ENCODE measurements at places on chromosomes 5 and 9. TPM values are rescaled to one million over a fixed set of nuclear protein-coding genes. Genes with fewer than 3 reads are reported as not detected.

DNA sequence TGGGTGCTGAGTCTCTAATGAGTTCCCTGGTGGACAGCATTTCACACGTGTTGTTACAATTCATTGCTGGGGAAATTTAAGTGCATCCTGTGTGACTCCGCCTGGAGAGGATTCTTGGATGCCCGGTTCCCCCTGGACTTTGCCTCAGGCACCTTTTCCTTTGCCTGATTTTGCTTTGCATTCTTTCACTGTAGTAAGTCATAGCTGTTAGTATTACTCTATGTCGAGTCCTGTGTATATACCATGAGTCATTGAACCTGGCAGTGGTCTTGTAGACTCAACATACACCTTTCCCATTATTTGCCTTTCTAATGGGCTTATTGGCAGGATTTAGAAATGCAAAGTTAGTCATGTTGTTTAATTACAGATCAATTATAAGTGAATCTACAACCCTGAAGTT, 81.9 kb upstream of the DHFR start:
- no peak for DNase-seq
- no peaks in the 10 kb centered on the region for H3K36me3 ChIP-seq
- H3K27me3 ChIP-seq = no peaks in the 10 kb centered on the region
- no peaks in the 10 kb centered on the region for H3K4me1 ChIP-seq
- H3K27ac ChIP-seq = no peak overlapping the region

DNA sequence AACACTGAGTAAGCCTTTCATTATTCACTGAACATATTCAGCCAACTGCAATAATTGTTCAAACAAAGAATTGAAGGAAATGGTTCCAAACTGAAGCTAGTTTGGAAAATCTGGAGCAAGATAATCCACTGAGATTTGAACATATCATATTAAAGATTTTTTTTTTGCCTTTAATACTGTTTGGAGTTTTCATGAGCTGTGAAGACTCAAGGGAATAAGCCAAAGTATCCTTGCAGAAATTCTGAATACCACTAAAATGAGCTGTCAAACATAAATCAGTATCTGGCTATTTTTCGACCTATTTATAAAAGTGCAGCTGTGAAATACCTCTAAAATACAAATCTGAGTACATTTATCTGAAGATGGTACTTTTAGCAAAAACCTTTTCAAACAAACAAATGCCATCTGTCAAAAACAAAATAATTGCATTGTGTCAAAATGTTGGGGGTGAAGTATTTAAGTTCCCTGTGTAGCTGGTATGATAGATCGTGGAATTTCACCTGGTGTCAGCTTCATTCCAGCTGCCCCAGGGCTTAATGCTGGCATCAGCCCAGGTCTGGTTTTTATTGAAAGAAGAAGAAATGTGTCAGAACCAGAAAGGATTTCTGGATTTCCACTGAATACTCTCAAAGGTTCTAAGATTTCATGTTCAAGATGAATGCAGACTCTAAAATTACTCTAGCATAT, 149.0 kb upstream of the GRAMD2B start:
- no peak overlapping the region for H3K27ac ChIP-seq
- H3K4me1 ChIP-seq = no peaks in the 10 kb centered on the region
- DNase-seq = no peak
- H3K36me3 ChIP-seq = no peaks in the 10 kb centered on the region
- H3K4me3 ChIP-seq = no peak overlapping the region

DNA sequence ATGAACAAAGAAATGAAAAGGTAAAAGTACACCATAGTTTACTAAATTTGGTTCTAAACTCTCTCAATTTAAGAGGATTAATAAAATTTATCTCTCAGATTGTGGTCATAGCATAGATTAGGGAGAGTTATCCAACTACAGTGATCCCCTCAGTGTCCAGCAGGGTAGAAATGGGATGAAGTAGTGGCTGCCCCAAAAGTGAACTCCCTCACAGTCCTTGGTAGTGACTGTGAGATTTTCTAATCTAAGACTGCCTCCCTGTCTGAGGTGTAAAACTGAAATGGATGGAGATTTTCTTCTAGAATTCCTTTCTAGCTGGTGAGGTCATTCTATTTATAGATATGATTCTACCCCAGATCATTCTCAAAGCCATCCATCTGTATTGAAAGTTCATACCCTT, 455.5 kb downstream of the ACTL7B start:
- no peak for DNase-seq
- H3K27me3 ChIP-seq = no peaks in the 10 kb centered on the region
- no peak overlapping the region for H3K27ac ChIP-seq
- H3K4me1 ChIP-seq = no peaks in the 10 kb centered on the region

DNA sequence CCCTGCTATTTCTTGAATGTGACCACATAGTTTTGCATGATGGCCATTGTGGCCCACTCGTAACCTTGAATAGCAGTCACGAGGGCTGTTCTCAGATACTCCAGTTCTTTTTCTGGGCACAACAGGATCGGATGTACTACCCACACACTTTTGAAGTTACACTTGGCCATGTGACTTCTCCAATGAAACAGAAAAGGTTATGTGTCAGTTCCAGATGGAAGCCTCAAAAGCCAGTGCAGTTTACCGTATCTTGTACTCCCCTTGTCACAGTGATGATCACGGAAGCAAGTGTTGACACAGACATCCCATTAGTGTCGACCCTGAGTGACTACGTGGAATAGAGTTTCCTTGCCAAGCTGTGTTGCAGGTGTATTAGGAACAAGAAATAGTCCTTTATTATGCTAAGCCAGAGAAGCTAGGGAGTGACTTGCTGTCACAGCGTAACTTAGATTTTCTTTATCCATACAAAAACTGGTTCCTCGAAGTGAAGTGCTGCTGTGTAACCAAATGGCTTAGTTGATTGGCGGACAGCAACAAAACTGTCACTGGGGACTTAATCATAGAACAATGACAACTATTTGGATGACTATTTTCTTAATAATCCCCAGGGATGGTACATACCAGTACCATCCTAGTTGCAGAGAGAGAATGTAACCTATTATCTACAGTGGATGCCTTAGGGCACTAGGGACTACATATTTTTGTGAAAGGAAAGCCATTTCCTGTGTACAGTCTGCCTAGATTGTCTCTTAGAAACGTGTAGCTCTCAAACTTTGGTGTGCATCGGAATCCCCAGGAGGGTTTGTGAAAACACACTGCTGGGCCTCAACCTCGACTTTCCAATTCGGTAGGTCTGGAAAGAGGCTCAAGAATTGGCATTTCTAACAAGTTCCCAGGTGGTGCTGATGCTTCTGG, 90.1 kb upstream of the DMRT1 start:
- H3K36me3 ChIP-seq = no peaks in the 10 kb centered on the region
- H3K27me3 ChIP-seq = no peaks in the 10 kb centered on the region
- no peak overlapping the region for H3K4me3 ChIP-seq
- H3K27ac ChIP-seq = no peak overlapping the region
- DNase-seq = no peak
- H3K4me1 ChIP-seq = peaks cover 29% of the 10 kb centered on the region

- no peak overlapping the region for H3K4me3 ChIP-seq
These were observed 205.2 kb downstream of the PIK3R1 start for GRCh38 chr5:68420476-68421344.

DNA sequence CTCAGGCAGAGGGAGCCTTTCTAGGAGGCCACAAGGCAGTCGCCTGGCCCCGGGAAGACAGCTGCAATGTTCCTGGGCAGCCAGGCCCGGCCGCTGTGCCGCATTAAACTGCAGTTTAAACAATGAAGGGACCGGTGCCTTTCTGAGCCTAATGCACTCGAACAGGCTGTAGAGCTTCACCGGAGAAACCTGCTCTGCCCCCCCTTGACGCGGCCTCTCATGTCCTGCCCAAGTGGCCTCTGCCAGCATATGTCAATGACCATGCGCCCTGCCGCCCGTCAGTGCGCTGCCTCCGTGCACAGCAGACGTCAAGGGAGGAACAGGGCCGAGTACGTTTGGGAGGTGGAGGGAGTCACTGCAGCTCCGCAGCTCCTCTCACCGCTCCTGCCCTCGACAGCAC, 38.4 kb upstream of the BARHL1 start:
- no peak overlapping the region for H3K4me3 ChIP-seq
- no peaks in the 10 kb centered on the region for H3K36me3 ChIP-seq
- H3K4me1 ChIP-seq = peaks cover 15% of the 10 kb centered on the region
- no peak overlapping the region for H3K27ac ChIP-seq
- H3K27me3 ChIP-seq = no peaks in the 10 kb centered on the region

GRCh38 chr5:176529741-176530141, 7.5 kb downstream of the RNF44 start:
- H3K27ac ChIP-seq = no peak overlapping the region
- no peak overlapping the region for H3K4me3 ChIP-seq

GRCh38 chr5:40991168-40991980, 79.8 kb downstream of the MROH2B start:
- DNase-seq = no peak
- no peaks in the 10 kb centered on the region for H3K27me3 ChIP-seq
- H3K4me3 ChIP-seq = no peak overlapping the region
- H3K27ac ChIP-seq = no peak overlapping the region
- no peaks in the 10 kb centered on the region for H3K36me3 ChIP-seq

DNA sequence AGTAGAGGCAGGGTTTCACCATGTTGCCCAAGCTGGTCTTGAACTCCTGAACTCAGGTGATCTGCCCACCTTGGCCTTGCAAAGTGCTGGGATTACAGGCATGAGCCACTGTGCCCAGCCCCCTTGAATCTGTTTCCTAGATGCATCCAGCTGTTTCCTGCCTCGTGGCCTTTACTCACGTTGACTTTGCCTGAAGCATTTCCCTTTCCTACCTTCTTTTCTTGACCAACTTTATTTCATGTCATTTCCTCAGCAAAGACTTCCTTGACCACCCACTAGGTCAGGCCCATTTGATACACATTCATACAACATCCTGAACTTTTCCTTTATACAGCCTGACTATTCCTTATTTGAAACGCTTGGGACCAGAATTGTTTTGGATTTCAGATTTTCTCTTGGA, 51.0 kb downstream of the DOCK2 start:
- H3K27me3 ChIP-seq = 0 out of 2 replicates have a peak, but pooled peaks cover 7% of the 10 kb centered on the region
- DNase-seq = no peak
- no peak overlapping the region for H3K27ac ChIP-seq
- H3K4me3 ChIP-seq = no peak overlapping the region
- H3K36me3 ChIP-seq = no peaks in the 10 kb centered on the region

- DNase-seq = no peak
- H3K27me3 ChIP-seq = no peaks in the 10 kb centered on the region
- H3K36me3 ChIP-seq = no peaks in the 10 kb centered on the region
- H3K4me3 ChIP-seq = no peak overlapping the region
- no peak overlapping the region for H3K27ac ChIP-seq
These were observed 996.2 kb downstream of the CDH12 start for GRCh38 chr5:21856987-21857386.

DNA sequence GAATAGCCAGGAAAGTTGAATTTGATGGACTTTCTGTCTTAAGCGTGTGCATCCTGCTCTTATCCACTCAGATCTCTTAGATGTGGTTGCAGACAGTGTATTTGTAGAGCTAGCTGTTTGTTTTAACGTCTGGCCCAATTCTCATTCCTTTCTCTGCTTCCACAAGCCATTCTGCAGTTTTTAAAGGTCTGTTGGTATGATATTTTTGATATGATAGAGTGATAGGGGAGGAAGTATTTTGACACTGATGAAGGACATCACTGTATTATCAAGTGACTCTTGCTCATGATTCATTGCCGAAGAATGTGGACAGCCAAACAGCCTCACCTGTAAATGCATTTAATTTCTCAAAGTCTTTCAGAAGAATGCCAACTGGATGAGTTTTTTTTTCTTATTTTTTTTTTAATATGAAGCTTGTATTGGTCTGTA, 4.5 kb downstream of the TJP2 start:
- peaks cover 66% of the 10 kb centered on the region for H3K4me1 ChIP-seq
- no peak overlapping the region for H3K4me3 ChIP-seq
- no peaks in the 10 kb centered on the region for H3K27me3 ChIP-seq
- DNase-seq = peak; percentile 45

GRCh38 chr5:42250-42649, 49.7 kb upstream of the PLEKHG4B start:
- no peak overlapping the region for H3K4me3 ChIP-seq
- peaks cover 16% of the 10 kb centered on the region for H3K27me3 ChIP-seq
- peaks cover 1% of the 10 kb centered on the region for H3K4me1 ChIP-seq
- H3K36me3 ChIP-seq = no peaks in the 10 kb centered on the region

- no peaks in the 10 kb centered on the region for H3K36me3 ChIP-seq
- no peak overlapping the region for H3K4me3 ChIP-seq
- no peaks in the 10 kb centered on the region for H3K27me3 ChIP-seq
- DNase-seq = no peak
These were observed 21.4 kb upstream of the ELL2 start for GRCh38 chr5:95983080-95983479.

DNA sequence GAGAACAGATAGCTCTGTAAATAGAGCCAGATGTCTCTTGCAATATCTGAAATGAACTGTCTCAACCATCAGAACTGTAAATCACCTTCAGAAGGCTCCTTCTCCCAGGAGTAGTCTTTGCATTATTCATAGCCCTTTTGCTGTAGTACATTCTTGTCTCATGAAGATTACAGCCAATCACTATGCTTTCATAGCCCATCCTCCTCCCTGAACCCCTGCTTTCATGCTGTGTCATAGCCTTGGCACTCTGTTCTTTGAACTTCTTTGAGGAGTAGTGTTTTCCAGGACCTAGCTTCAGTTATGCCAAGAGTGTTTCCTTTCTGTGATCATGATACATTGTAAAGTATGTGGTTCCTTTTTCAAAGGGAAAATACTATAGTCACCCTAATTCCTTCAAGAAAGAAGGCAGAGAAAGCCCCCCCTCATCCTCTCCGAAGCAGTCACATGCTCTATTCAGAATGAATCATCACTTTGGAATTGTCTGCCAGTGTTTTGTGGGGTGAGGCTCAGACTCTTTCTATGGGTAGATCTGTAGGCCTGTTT, 61.1 kb downstream of the GRIA1 start:
- H3K36me3 ChIP-seq = no peaks in the 10 kb centered on the region
- DNase-seq = peak; percentile 48
- peak overlapping the region; percentile 54 for H3K27ac ChIP-seq
- peak overlapping the region; percentile 13 for H3K4me3 ChIP-seq

DNA sequence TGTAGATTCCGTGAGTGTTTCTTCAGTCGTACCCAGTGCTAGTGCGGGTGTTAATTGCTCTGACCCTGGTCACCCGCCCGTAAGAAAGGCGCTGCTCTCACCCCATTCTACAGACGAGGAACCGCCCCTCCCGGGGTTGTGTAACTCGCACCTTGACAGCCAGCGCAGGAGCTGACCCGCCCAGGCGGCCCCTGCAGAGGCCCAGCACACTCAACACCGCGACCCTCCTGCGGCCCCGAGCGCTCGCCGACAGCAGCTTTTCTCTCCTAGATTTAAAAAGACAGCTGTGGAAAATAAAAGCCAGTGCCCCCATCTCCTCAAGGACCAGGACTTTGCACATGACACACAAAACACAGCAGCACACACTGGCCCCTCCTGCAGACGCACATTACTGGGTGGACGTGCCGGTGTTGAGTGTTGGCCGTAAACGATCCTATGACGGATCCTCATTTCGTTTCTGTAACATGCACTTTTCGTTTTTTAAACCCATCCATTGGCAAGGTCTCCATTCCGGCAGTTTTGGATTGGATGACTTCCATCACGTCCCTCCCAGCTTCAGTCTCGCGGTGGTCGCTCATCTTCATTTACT, 22.9 kb downstream of the OR2V2 start:
- H3K36me3 ChIP-seq = no peaks in the 10 kb centered on the region
- peaks cover 18% of the 10 kb centered on the region for H3K4me1 ChIP-seq
- peak overlapping the region; percentile 21 for H3K4me3 ChIP-seq
- H3K27me3 ChIP-seq = no peaks in the 10 kb centered on the region

The ARAP3 gene
- 15.1 TPM for total RNA-seq

The SHOC1 gene
- 1.1 TPM for total RNA-seq

The SLC6A3 gene
- not detected for total RNA-seq

Measured in HCT116 (cell line).